IMR-90 (cell line): ENCODE measurements at places on chromosomes 3 and 15. TPM values are rescaled to one million over a fixed set of nuclear protein-coding genes. Genes with fewer than 3 reads are reported as not detected.
A peak's percentile ranks its signal among the peaks of the same experiment; 100 is the strongest.

- no peaks in the 10 kb centered on the region for H3K36me3 ChIP-seq
- H3K27ac ChIP-seq, result no peak overlapping the region
- no peak overlapping the region for H3K4me3 ChIP-seq
Measured at GRCh38 chr3:113600418-113601182, 68.2 kb downstream of the SIDT1 start.

GRCh38 chr3:90253131-90253530 lies 1145.7 kb downstream of the EPHA3 start:
- no peak overlapping the region for H3K4me3 ChIP-seq
- no peak for DNase-seq
- no peaks in the 10 kb centered on the region for H3K27me3 ChIP-seq
- no peak overlapping the region for H3K27ac ChIP-seq
- H3K4me1 ChIP-seq, result no peaks in the 10 kb centered on the region

- H3K27me3 ChIP-seq, result no peaks in the 10 kb centered on the region
- peaks cover 9% of the 10 kb centered on the region for H3K4me1 ChIP-seq
- no peak overlapping the region for H3K27ac ChIP-seq
- no peak overlapping the region for H3K4me3 ChIP-seq
- DNase-seq, result peak; percentile 33
- no peaks in the 10 kb centered on the region for H3K36me3 ChIP-seq
Measured at GRCh38 chr15:81948751-81949150, 97.1 kb downstream of the MEX3B start.

- no peak overlapping the region for H3K27ac ChIP-seq
- DNase-seq, result no peak
- no peaks in the 10 kb centered on the region for H3K4me1 ChIP-seq
- no peak overlapping the region for H3K4me3 ChIP-seq
- H3K27me3 ChIP-seq, result no peaks in the 10 kb centered on the region
Measured at GRCh38 chr15:95176794-95177577, 945.6 kb downstream of the MCTP2 start.

DNA sequence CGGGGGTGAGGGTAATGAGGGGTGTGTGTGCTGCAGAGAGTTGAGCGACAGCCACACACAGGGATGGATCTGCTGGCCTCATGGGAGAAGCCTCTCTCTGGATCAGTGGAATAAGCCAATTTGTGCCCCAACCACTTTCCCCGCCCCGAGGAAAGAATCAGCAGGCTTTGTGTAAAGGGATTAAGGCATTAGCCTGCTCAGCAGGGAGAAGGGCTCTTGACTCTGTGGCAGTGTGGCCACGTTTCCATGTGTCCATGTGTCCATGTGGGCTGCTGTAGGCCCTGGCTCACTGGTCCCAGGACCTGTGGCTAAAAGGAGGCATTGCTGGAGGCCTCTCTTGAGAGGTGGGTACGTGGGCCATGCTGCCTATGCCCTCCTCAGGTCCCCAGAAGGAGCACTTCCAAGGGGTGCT lies 104.7 kb downstream of the HMG20A start:
- H3K4me3 ChIP-seq, result no peak overlapping the region
- no peak overlapping the region for H3K27ac ChIP-seq
- DNase-seq, result no peak
- no peaks in the 10 kb centered on the region for H3K27me3 ChIP-seq

- peaks cover 19% of the 10 kb centered on the region for H3K36me3 ChIP-seq
- H3K27ac ChIP-seq, result no peak overlapping the region
Measured at GRCh38 chr3:141905129-141905528, 28.7 kb downstream of the ATP1B3 start.

GRCh38 chr3:73925011-73925410 lies 300.3 kb upstream of the PDZRN3 start:
- H3K36me3 ChIP-seq, result no peaks in the 10 kb centered on the region
- no peaks in the 10 kb centered on the region for H3K27me3 ChIP-seq

DNA sequence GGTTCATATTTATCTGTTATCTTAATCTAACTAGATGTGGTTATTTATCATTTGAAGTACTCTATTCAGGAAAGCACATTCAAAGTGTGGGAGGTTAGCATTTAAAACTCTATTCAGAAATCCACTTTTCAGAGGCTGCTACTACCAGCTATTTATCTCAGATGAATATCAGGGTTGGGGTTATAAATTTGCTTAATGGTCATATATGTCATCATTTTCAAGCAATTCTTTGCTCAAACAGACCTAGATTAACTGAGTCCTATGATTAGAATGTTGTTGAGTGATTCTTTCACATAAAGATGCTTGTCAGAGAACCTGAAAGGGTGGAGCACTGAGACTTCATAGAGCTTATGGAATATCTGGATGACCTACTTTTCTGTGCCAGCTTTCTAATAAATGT lies 436.9 kb upstream of the TGFBR2 start:
- no peaks in the 10 kb centered on the region for H3K36me3 ChIP-seq
- DNase-seq, result no peak
- H3K27me3 ChIP-seq, result no peaks in the 10 kb centered on the region
- H3K4me1 ChIP-seq, result 0 out of 2 replicates have a peak, but pooled peaks cover 1% of the 10 kb centered on the region

GRCh38 chr3:83934192-83935021 lies 1024.4 kb upstream of the CADM2 start:
- no peak for DNase-seq
- H3K4me1 ChIP-seq, result no peaks in the 10 kb centered on the region
- no peaks in the 10 kb centered on the region for H3K27me3 ChIP-seq
- no peak overlapping the region for H3K4me3 ChIP-seq
- no peaks in the 10 kb centered on the region for H3K36me3 ChIP-seq

- H3K27ac ChIP-seq, result no peak overlapping the region
- no peak overlapping the region for H3K4me3 ChIP-seq
- H3K4me1 ChIP-seq, result no peaks in the 10 kb centered on the region
- DNase-seq, result no peak
- no peaks in the 10 kb centered on the region for H3K27me3 ChIP-seq
- no peaks in the 10 kb centered on the region for H3K36me3 ChIP-seq
Measured at GRCh38 chr3:94985778-94986177, 922.9 kb downstream of the NSUN3 start.

The BHLHE40 gene
- 22.8 and 24.2 TPM in 2 replicates for total RNA-seq

The HAUS2 gene
- total RNA-seq, result 22.4 and 29.2 TPM in 2 replicates

The RTP1 gene
- total RNA-seq, result not detected in 2 replicates

The GOLGA8M gene
- total RNA-seq, result under 0.01 TPM in 1 of 2 replicates, not detected in the other

The AGTR1 gene
- total RNA-seq, result 2.7 and 3.3 TPM in 2 replicates

The ZNF80 gene
- not detected in 2 replicates for total RNA-seq
